Glomerular endothelial cell (primary cell): ENCODE measurements at places on chromosomes 2 and 18. TPM values are rescaled to one million over a fixed set of nuclear protein-coding genes. Genes with fewer than 3 reads are reported as not detected.

FSIP2 gene
- 0.24 and 0.82 TPM in 2 replicates for total RNA-seq

ME2 gene
- 41.8 and 51.6 TPM in 2 replicates for total RNA-seq

CD207 gene
- not detected in 2 replicates for total RNA-seq

GYPC gene
- 308 and 393 TPM in 2 replicates for total RNA-seq

KCNIP3 gene
- total RNA-seq, result 2.2 and 3.8 TPM in 2 replicates

DYNAP gene
- not detected in 2 replicates for total RNA-seq

REG3A gene
- total RNA-seq, result not detected in 2 replicates

RAB31 gene
- 19.4 and 32.8 TPM in 2 replicates for total RNA-seq

C2orf80 gene
- not detected in 2 replicates for total RNA-seq

MARCHF4 gene
- 29.5 and 33.3 TPM in 2 replicates for total RNA-seq

CFAP53 gene
- 0.10 and 0.18 TPM in 2 replicates for total RNA-seq

UGT1A5 gene
- not detected in 2 replicates for total RNA-seq

ASB18 gene
- not detected in 2 replicates for total RNA-seq

RALB gene
- 113 and 132 TPM in 2 replicates for total RNA-seq

TANC1 gene
- 80.0 and 103 TPM in 2 replicates for total RNA-seq

PRSS56 gene
- not detected in 2 replicates for total RNA-seq

PLGLB1 gene
- total RNA-seq, result 1.3 and 3.8 TPM in 2 replicates

SATB2 gene
- total RNA-seq, result 2.6 and 5.0 TPM in 2 replicates

DYSF gene
- 300 and 435 TPM in 2 replicates for total RNA-seq

SULT1C4 gene
- 13.7 and 20.2 TPM in 2 replicates for total RNA-seq

LIMS4 gene
- total RNA-seq, result 55.2 and 102 TPM in 2 replicates

FAM161A gene
- 0.78 and 1.9 TPM in 2 replicates for total RNA-seq
